A549 treated with ZK216348 at 1 μM for 4 hours (cell line): ENCODE measurements at places on chromosomes 4 and X. TPM values are rescaled to one million over a fixed set of nuclear protein-coding genes. Genes with fewer than 3 reads are reported as not detected.

Gene TCEAL9
- total RNA-seq: 86.8 to 241 TPM (median 103 TPM) in 5 replicates

Gene YIPF7
- total RNA-seq: not detected in 5 replicates

Gene FAM13A
- 4.0 to 6.7 TPM (median 5.5 TPM) in 5 replicates for total RNA-seq

Gene GSX2
- total RNA-seq: not detected in 5 replicates

Gene FGF2
- 31.4 to 66.8 TPM (median 53.5 TPM) in 5 replicates for total RNA-seq

Gene SATL1
- not detected in 5 replicates for total RNA-seq

Gene REELD1
- not detected in 5 replicates for total RNA-seq

Gene DCAF12L2
- 0.05 to 0.09 TPM (median 0.07 TPM) in 3 of 5 replicates, not detected in the others for total RNA-seq

Gene FREM3
- not detected in 5 replicates for total RNA-seq

Gene HMGB3
- total RNA-seq: 122 to 224 TPM (median 130 TPM) in 5 replicates
